ENCODE measurements at places on chromosomes 7 and 10. TPM values are rescaled to one million over a fixed set of nuclear protein-coding genes. Genes with fewer than 3 reads are reported as not detected.

GRCh38 chr7:147106746-147107145 lies 990.1 kb downstream of the CNTNAP2 start:
- no peak for DNase-seq

DNA sequence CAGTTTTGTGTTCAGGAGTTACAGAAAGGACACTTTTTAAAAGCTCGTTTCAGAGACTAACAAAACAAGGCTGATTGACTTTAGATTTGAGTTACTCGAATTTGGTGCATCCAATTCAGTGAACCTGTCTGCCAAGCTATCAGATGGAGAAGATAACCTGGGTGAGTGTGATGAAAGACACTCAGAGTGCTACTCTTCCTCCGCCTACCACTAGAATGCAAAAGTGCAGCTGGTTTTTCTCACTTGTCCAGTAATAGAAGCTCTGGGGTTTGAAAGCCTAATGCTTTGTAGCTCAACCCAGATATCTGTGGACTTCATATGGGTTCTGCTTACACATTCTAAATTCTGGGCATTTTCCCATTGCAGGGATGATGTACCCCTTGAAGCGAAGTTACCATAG lies 82.8 kb upstream of the NPY start:
- DNase-seq: no peak

DNA sequence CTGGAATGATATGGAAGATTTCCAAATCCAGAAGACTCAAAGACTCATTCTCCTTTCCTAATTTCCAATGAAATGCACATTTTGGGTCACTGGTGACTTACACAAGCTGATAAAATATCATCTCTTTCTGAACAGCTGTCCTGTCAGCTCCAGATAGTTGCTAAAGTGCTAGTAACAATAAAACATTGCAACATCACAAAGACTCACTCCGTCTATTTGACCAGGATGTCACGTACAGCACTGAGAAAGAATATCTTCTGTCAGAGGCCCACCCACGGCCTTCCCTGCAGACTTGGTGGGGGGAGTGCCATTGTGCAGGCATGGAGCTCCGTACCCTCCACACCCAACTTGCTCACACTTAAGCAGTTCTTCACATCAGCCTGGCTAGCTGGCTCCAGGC lies 78.9 kb upstream of the EGR2 start:
- no peak for DNase-seq

GRCh38 chr10:102135956-102136526 lies 3.2 kb downstream of the PPRC1 start:
- no peak for DNase-seq

DNA sequence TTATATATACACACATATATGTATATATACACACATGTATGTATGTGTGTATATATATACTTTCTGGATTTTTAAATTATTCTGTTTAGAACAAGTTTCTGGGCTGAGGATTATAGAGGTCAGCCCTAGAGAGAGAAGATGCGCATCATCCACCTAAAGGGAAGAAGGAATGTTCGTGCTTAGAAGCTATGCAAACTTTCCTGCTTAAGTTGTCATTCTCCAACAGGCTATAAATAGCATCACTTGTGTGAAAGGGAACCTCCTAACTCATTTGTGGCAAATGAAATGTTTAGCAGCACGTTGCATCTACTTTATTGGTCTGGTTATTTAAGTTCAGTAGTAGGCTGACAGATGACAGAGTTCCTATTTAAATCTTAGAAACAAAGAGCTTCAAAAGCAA lies 23.9 kb upstream of the TPK1 start:
- no peak for DNase-seq

GRCh38 chr7:11706666-11707605 lies 125.1 kb downstream of the THSD7A start:
- no peak for DNase-seq

DNA sequence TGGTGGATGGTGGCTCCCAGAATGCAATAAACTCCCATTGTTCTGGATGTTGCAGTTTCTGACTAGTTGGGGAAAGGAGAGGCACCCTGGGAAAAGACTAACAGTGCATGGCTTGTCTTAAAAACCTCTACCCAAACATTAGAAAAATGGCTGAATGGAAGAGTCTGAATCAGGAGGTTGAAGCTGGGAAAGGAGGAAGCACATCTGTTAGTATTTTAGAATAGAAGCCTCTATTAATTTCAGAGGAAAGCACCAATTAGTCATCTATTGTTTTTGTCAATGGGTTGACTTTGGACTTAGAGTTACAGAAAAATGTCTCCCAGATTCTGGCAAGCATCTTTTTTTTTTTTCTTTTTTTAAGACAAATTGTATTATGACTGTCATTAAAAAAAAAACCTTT lies 56.1 kb upstream of the ELMO1 start:
- DNase-seq: no peak

DNA sequence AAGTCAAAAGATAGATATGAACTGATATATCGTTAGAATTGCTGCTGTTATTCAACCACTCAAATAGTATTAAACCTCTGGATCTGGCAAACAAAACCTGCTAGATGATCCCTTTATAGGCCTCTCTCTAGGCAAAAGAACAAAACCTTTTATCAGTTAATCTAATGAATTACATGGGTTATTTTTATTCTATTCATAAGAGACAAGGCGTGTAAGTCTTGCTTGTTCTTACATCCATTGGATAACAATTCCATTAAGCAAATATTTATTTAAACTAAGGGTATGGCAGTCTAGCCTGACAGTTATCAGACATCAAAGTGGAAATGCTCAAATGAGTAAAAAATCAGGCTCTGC lies 16.6 kb upstream of the ADRB1 start:
- no peak for DNase-seq

DNA sequence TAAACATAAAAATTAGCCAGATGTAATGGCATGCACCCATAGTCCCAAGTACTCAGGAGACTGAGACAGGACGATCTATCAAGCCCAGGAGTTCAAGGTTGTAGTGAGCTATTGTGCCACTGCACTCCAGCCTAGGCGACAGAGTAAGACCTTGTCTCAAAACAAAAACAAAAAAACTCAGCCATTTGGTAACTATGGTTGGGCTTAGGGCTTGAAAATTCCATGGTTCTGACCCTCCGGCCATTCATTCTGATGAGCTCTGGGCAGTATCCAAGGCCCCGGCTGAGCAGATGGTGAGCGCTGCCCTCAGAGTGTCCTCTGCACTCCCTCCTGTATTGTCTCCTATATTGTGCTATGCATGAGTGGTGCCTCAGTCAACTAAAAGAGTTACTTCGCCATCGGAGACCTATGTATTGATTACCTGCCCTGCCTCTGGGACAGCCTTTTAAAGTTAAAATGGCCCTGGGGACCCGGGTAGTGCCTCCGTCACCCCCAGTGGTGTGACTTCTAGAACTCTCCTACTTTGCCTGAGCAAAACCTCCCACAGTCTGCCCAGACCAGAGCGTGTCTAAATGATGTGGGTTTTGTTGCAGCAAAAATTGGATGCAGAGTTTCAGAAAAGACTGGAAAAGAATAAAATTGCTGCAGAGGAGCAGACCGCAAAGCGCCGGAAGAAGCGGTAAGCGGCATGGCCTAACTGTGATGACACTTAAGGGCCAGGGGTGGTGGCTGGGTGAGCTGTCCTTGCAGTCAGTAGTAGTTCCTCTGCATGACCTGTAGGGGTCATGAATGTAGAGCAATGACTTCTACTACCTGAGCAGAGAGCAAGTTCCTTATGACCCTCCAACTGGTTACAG lies 8.1 kb downstream of the PRKRIP1 start:
- DNase-seq: peak; percentile 12

- no peak for DNase-seq
Measured at GRCh38 chr7:157610671-157611295, 274.0 kb downstream of the DNAJB6 start.

- DNase-seq: no peak
Measured at GRCh38 chr10:124991835-124992234, 49.9 kb downstream of the ZRANB1 start.

FGFBP3 gene
- polyA plus RNA-seq: 2.9 TPM

DNA sequence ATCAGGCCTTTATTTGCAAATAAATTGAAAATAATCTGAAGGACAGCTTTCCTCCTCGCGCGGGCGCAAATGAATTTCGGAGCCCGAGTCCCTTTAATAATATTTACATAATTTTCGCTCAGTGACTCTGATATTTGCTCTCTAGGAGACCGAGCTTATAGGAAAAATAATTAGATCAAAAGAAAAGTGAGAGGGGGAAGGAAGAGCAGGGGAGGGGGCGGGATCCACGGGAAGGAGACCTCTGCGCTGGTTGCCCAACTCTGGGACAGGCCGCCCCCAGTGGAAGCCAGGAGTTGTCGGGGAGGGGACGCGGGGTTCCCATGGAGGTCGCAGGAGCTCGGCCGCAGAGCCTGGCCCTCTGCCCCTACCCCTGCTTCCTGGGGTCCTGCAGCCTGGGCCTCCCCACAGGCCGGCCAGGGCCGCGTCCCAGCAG lies 5.8 kb downstream of the UNCX start:
- no peak for DNase-seq

GRCh38 chr10:70166394-70166793 lies 3.9 kb downstream of the SAR1A start:
- DNase-seq: no peak

ACSM6 gene
- polyA plus RNA-seq: 0.14 TPM

DNA sequence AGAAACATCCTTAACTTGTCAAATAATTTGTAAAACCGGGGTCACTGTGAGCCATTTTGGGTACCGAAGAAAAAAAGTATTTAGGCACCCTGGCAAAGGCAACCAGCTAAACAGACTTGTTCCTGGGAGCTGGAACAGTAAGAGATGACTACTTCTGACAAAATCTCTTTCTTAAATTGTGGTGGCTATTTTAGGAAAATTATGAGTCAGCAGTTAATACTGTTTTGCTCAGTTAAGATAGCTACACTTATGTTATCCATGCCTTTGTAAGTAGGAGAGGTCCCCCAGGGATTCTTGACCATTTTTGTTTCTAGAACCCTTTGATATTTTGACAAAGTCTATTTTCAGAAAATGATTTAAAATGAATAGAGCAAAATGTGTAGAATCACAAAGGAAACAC lies 68.7 kb downstream of the TAX1BP1 start:
- DNase-seq: no peak

- no peak for DNase-seq
Measured at GRCh38 chr7:157743781-157744525, 407.1 kb downstream of the DNAJB6 start.

- no peak for DNase-seq
Measured at GRCh38 chr10:29955329-29955935, 104.0 kb downstream of the JCAD start.

GRCh38 chr10:11341283-11341960 lies 270.0 kb downstream of the USP6NL start:
- no peak for DNase-seq

DNA sequence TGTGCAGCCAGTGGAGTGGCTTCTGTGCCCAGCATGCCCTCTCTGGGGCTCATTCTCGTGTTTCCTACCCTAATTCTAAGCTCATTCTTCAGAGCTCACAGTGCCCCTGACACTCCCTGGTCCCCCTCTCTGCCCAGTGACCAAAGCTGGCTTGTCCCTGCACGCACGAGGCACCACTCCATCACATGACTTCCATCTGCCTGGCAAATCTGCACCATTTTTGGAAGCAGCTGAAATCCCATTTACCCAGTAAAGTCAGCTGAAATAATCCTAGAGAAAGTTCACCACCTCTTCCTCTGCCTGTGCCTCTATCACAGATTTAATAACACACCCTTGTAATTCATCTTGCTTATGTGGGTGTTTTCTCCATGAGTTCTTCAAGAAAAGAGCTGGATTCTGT lies 616.9 kb downstream of the PTPRN2 start:
- DNase-seq: no peak

DNA sequence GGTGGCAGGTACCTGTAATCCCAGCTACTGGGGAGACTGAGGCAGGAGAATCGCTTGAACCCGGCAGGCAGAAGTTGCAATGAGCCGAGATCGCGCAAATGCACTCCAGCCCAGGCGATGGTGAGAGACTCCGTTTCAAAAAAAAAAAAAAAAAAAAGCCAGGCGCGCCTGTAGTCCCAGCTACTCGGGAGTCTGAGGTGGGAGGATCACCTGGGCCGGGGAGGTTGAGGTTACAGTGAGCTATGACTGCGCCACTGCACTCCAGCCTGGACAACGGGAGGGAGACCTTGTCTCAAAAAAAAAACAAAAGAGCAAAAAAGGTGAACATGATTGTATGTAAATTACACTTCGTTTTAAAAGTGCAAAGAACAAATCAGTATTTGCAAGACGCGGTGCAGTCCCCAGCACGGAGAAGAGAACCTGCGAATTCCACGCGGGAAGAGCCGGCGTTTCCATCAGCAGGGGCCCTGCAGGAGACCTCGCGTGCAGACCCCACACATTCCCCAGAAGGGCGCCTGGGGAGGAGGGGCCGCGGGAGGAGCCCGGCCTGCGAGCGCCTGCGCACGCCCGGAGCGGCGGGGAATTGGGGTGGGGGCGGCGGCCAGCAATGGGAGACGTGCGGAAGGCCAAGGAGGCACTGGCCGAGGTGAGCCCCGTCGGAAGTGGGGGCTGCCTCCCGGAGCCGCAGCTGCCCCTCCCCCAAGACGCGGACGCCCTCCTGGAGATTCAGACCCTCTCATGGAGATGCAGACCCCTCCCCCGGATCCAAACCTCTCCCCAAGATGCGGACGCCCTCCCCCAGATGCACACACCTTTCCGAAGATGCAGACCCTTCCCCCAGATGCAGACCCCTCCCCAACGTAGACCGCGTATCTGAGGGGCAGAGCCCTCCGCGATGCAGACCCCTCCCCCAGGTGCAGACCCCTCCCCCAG lies 16.7 kb upstream of the SUN1 start:
- no peak for DNase-seq

GOLGA7B gene
- polyA plus RNA-seq: 0.41 TPM

GRCh38 chr10:86376852-86377796 lies 10.5 kb upstream of the GRID1 start:
- no peak for DNase-seq

GRCh38 chr7:71343892-71344291 lies 211.9 kb downstream of the GALNT17 start:
- no peak for DNase-seq

- DNase-seq: no peak
Measured at GRCh38 chr7:137547485-137547884, 204.0 kb upstream of the PTN start.

GRCh38 chr10:128938558-128938957 lies 528.5 kb upstream of the MGMT start:
- no peak for DNase-seq

DDC gene
- 64.7 TPM for polyA plus RNA-seq

- DNase-seq: no peak
Measured at GRCh38 chr10:71611709-71612422, 107.7 kb downstream of the C10orf105 start.

- no peak for DNase-seq
Measured at GRCh38 chr10:31953080-31953479, 24.4 kb upstream of the ARHGAP12 start.

DNA sequence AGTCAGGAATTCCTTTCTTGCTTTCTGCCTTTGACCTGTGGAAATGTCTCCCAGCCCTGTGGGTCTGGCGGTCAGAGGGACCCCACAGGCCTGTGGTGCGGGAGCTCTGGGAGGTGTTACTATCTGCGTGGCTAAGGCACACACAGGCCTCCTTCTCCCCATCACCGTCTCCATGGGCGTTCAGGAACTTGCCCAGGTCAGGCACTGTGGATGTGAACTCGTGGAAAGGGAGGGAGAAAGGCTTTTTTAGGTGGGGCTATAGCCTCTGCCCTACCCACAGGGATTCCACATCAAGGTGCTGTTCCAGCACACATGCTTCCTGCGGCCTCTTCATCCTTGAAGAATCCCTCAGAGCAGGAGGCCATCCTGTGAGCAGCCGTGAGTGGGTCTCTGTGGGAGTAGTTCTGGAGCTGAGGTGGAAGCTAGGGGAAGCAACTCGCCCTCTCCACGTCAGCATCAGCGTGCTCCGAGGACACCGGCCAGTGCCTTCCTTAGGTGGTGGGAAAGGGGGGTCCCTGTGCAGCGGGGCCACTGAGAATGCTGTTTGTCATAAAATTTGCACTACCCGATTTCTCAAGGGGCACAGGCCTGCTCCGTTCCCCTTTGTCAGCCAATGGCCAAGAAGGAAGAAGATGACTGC lies 7.5 kb upstream of the ATP6V0E2 start:
- DNase-seq: no peak

MEIG1 gene
- polyA plus RNA-seq: 2.9 TPM
